ENCODE measurements at places on chromosomes 5 and 9. TPM values are rescaled to one million over a fixed set of nuclear protein-coding genes. Genes with fewer than 3 reads are reported as not detected.

Gene FBP2
- total RNA-seq, result not detected

Gene TAF7
- 74.5 TPM for total RNA-seq

Gene ELOVL7
- 3.9 TPM for total RNA-seq

Gene ADRB2
- 0.74 TPM for total RNA-seq

Gene LARP1
- 45.5 TPM for total RNA-seq

Gene MRPL36
- 14.3 TPM for total RNA-seq

Gene GCNT1
- total RNA-seq, result 5.9 TPM

Gene MARCOL
- total RNA-seq, result not detected

Gene NPR3
- total RNA-seq, result 15.2 TPM

Gene CXCL14
- total RNA-seq, result 9.3 TPM

Gene FREM1
- total RNA-seq, result 1.7 TPM

Gene LHX3
- under 0.01 TPM for total RNA-seq

Gene FIBCD1
- 0.74 TPM for total RNA-seq

Gene NFIB
- 139 TPM for total RNA-seq

Gene FST
- 0.74 TPM for total RNA-seq

Gene ADAMTS13
- total RNA-seq, result 2.2 TPM

Gene RNF180
- total RNA-seq, result 48.9 TPM

Gene NAA35
- total RNA-seq, result 48.4 TPM

Gene SV2C
- total RNA-seq, result 1.5 TPM

Gene CNTNAP3B
- 17.7 TPM for total RNA-seq

Gene UGT3A1
- total RNA-seq, result not detected

Gene RORB
- 49.9 TPM for total RNA-seq

Gene SPATA9
- total RNA-seq, result 0.98 TPM

Gene CTXN3
- 3.2 TPM for total RNA-seq

Gene SLCO6A1
- 0.25 TPM for total RNA-seq

Gene SPINK1
- total RNA-seq, result under 0.01 TPM

Gene ACSL6
- total RNA-seq, result 30.0 TPM

Gene PLAC8L1
- 0.25 TPM for total RNA-seq

Gene CKS2
- total RNA-seq, result 15.7 TPM

Gene STOM
- total RNA-seq, result 13.5 TPM

Gene TICAM2
- 0.49 TPM for total RNA-seq

Gene KIF12
- 0.49 TPM for total RNA-seq

Gene CMYA5
- 0.74 TPM for total RNA-seq

Gene DOK3
- 3.7 TPM for total RNA-seq

Gene TENT4A
- 15.7 TPM for total RNA-seq

Gene C5orf63
- 3.4 TPM for total RNA-seq

Gene RGMB
- 36.6 TPM for total RNA-seq

Gene FGF10
- total RNA-seq, result 1.7 TPM

Gene C9orf153
- 0.25 TPM for total RNA-seq

Gene IFNA2
- not detected for total RNA-seq

Gene IGFBPL1
- total RNA-seq, result 31.7 TPM

Gene CDKN2A
- total RNA-seq, result 1.5 TPM

Gene SLCO4C1
- total RNA-seq, result 0.49 TPM

Gene FGF18
- under 0.01 TPM for total RNA-seq

Gene ARSI
- total RNA-seq, result 0.25 TPM

Data from temporal lobe (tissue), 4 donors.